ENCODE measurements at places on chromosomes 7 and 10. TPM values are rescaled to one million over a fixed set of nuclear protein-coding genes. Genes with fewer than 3 reads are reported as not detected.

PLPP4 gene
- total RNA-seq: 0.43 TPM

FAM13C gene
- 10.7 TPM for total RNA-seq

MKX gene
- 10.1 TPM for total RNA-seq

MICALL2 gene
- total RNA-seq: 16.2 TPM

STEAP2 gene
- 24.8 TPM for total RNA-seq

RET gene
- total RNA-seq: 0.32 TPM

PRSS37 gene
- total RNA-seq: not detected

HILPDA gene
- total RNA-seq: 12.2 TPM

GNAT3 gene
- not detected for total RNA-seq

MMD2 gene
- not detected for total RNA-seq

SPDYE17 gene
- total RNA-seq: not detected

BLVRA gene
- 36.3 TPM for total RNA-seq

ITIH5 gene
- total RNA-seq: 14.4 TPM

MALRD1 gene
- total RNA-seq: 1.7 TPM

TMEM236 gene
- 0.22 TPM for total RNA-seq

NEUROG3 gene
- total RNA-seq: not detected

FGL2 gene
- 3.5 TPM for total RNA-seq

PDZD7 gene
- total RNA-seq: 0.91 TPM

HOXA11 gene
- 15.3 TPM for total RNA-seq

ST8SIA6 gene
- total RNA-seq: not detected

LRRC18 gene
- total RNA-seq: not detected

ANXA8 gene
- total RNA-seq: 0.39 TPM

CARD11 gene
- under 0.01 TPM for total RNA-seq

MMP21 gene
- not detected for total RNA-seq

Data from articular chondrocyte of knee joint (primary cell).